ENCODE measurements at places on chromosomes 13 and 19. TPM values are rescaled to one million over a fixed set of nuclear protein-coding genes. Genes with fewer than 3 reads are reported as not detected.

Gene DDA1
- 23.8 TPM for polyA plus RNA-seq

Gene PPM1N
- 1.3 TPM for polyA plus RNA-seq

Gene SMIM24
- not detected for polyA plus RNA-seq

Gene TNFRSF19
- not detected for polyA plus RNA-seq

Gene FCHO1
- 13.4 TPM for polyA plus RNA-seq

DNA sequence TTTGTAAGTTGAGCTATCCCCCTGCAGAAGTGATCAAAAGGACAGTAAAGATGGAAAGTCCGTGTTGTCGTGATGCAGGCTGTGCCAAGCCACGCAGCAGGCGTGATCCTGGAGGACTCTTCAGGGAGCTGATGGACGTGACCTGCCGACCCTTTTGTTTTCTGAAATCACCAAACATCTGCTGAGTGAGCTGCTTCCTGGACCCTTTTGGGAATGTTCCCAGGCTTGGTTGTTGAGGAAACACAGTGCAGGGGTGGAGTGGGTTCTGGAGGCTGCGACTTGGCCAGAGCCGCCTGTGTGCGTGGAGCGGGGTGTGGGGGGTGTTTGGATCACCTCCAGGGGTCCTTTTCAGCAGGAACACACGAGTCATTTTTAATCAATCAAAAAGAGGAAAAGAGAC, 15.4 kb upstream of the CPAMD8 start:
- DNase-seq = no peak

DNA sequence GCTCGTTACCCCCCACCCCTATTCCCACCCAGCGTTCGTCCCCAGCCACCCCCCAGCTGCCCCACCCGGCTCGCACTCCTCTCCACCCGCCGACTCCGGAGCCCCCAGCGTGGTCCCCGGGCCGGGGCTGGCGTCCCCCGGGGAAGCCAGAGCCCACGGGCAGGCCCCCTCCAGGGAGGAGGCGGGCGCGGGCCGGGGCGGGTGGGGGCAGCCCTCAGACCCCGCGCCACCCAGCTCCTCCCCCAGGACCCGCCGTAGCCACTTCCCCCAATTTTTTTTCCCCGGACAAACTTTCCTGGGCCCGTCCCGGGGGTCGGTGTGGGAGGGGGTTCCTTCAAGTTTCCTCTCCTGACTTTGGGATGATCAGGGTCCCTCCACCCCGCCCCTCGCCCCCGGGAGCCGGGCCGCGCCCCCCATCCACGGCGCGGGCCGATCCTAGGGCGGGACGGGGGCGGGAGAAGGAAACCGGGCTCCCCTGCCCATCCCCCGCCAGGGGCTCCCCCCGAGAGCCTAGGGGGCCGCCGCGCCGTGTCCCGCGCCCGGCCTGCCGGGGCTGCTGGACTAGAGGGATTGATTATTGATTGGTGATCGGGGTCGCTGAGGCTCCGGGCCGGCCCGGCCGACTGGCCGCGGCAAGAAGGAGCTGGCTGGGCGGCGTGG, 927 bp upstream of the TSHZ3 start:
- DNase-seq = no peak

DNA sequence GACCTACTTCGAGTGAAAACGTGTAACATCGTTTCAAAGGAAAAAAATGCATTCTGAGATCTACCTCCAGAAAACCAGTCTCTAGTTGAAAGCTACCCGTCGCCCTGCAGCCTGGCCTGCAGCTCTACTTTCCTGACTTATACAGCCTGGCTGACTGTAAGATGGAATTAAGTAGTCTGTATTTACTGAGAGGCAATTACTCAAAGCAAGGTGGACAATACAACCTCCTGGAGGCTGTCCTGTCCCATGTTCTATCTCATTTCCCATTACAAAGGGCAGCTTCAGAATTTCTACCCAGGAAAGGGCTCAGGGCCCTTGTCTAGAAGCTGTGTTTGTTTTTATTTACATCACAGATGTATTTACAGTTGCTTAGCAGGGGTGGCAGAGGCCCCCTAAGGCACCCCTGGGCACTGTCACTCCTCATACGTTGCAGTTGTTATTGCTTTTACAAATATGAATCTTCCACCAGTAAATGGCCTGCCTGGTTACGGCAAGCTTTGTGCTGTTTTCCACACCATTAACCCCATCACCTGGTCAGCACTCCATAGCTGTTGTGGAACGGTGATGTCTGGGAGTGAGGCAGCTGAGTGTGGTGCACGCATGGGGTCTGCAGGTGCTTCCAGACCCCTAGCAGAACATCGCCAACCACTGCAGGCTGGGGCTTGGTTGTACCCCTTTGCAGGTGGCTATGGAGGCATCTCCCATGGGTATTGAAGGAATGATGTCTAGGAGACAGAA, 46.3 kb upstream of the MTIF3 start:
- no peak for DNase-seq

GRCh38 chr19:19552798-19553197, 14.7 kb downstream of the CILP2 start:
- no peak for DNase-seq

DNA sequence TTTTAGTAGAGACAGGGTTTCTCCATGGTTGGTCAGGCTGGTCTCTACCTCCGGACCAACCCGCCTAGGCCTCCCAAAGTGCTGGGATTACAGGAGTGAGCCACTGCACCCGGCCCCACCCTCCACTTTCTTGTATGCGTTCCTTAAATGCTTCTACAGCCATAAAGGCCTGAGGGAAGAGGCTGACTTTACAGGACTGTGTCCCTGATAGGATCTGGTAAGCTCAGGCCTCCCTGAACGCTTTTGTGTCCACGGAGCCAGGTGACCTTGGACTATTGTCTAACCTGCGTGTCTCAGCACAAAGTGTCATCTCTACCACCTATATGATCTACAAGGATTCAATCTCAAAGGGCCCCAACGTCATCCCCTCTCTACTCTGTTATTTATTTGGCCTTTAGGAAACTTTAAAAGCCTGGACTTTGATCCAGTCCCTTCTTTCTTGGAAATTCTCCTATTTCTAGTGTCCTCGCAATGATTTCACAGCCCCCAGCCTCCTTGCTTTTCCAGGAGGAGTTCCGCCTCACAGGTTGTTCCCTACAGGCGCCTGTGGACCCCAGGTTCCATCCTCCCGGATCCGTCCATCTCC, 701 bp downstream of the ZNF552 start:
- DNase-seq = no peak

DNA sequence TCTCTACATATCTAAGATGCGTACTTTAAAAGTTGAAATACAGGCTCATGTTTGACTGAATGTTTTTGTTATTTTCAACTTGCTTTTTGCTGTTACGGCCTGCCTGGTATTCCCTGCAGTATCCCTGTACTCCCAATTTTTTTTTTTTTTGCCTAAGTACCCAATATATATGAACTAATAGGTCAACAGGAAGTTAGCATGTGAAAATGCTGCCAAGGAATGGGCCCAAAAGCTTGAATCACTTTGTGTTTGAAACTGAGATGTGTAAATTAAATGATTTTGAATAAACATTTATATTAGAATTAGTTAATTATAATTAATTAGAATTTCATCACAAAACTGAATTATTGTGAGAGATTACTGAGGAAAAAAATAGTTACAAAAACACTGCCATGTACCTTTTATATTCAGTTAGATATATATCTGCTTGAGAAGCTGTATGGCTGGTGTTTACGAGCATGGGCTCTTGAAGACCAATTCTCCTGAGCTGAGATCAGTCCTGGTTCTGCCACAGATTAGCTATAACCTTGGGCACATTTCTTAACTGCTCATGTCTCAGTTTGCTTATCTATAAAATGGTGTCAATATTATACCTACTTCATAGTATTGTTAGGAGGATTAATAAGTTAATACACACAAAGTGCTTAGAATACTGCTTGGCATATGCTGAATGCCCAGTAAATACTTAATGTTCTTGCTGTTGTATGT, 16.0 kb downstream of the TDRD3 start:
- DNase-seq = no peak

DNA sequence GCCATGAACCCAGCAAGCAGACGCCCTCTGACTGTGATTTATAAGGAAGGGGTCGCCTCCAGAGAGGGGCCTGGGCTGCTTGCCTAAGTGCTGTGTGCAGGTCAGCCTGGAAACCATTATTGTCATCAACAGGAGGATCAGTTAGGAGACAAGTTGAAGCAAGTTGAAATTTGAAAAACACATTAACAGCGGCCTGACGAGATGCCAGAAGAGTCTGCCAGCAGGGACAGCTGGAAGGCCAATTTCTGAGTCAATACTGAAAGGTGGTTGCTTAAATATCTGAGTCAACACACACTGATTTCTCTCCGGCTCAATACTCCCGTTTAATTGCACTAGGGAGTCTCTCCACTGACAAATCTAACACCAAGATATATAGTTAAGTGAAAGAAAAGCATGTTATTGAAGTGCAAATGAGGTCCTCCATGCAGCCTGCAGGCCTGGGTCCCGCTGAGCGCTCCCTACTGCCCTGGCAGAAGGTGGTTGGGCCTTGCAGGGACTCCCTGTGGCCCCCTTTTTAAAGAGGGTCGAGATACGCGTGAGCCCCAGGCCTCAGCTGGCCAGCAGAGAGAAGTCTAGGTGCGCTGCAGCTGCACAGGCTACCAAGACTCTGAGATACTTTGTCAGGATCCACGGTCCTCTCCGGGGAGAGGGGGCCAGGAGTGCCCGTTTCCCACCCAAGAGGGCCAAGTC, 91.1 kb downstream of the RNASEH2B start:
- no peak for DNase-seq

GRCh38 chr19:39356647-39357046, 14.4 kb downstream of the SAMD4B start:
- no peak for DNase-seq

GRCh38 chr13:40026174-40026585, 370.7 kb downstream of the COG6 start:
- no peak for DNase-seq

DNA sequence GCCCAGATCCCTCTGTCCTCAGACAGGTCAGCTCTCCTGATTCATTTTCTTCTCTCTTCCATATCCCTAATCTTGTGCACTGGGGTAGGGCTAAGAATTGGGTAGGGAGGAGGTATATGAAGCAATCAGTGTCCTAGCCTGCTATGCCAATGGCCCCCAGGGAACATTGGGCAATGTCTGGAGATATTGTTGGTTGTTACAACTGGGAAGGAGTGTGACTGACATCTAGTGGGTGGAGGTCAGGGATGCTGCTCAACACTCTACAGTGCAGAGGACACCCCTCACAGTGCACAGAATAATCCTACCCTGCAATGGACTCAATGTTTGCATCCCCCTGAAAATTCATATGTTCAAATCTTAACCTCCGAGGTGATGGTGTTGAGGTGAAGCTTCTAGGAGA, 57.5 kb downstream of the CPAMD8 start:
- DNase-seq = peak; percentile 73

DNA sequence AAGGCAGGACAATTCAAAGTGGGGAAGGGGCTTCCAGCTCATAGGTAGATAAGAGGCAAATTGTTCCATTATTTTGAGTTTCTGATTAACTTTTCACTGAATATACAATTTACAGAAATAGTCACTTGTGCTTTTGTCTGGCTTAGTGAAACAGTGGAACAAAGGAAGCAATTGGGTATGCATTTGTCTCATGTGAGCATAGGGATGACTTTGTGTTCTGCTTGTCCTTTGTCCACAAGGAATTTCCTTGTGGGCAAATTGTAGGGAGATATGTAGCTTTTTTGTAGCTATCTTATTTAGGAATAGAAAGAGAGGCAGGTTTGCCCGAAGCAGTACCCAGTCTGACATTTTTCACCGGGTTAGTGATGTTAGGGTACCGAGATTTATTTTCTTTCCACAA, 1224.8 kb downstream of the SLITRK1 start:
- no peak for DNase-seq

DNA sequence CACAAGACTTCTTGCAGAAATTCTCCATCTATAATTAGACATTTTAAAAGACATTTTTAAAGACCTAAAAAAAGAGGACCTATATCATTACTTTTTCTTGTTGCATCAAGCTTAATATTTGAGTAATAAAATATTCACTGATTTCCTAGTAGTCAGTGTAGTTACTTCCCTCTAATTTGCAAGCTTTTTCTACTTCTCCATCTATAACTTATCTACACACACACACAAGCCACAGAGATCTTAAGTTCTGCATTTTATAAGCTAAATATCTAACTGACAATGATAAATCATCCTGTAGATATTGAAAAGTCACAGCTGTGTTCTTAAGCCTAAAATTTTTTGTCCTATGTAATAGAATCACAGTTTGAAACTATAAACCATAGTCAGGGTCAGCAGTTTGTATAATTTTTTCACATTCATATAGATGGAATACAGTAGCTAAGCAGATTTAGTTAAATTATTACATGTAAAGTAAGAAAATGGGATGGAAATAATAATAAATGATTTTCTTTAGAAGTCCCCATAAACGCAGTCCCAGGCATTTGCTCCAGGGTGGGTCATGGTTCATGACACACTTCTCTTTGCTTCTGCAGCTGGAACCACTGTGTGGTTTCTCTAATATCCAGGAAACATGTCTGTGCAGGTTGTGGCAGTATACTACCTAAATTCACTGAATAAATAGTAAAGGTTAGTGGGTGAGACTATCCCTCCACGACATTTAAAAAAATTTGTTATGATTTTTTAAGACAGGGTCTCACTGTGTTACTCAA, 60.2 kb downstream of the ESD start:
- no peak for DNase-seq

DNA sequence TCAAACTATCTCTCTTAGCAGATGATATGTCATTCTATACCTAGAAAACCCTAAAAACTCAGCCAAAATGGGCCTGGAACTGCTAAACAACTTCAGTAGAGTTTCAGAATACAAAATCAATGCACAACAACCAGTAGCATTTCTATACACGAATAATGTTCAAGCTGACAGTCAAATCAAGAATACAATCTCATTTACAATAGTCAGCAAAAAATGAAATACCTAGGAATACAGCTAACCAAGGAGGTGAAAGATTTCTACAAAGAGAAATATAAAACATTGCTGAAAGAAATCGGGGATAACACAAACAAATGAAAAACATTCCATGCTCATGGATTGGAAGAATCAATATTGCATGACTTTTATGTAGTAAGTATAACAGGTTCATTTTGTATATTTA, 804.8 kb downstream of the SLITRK1 start:
- no peak for DNase-seq

DNA sequence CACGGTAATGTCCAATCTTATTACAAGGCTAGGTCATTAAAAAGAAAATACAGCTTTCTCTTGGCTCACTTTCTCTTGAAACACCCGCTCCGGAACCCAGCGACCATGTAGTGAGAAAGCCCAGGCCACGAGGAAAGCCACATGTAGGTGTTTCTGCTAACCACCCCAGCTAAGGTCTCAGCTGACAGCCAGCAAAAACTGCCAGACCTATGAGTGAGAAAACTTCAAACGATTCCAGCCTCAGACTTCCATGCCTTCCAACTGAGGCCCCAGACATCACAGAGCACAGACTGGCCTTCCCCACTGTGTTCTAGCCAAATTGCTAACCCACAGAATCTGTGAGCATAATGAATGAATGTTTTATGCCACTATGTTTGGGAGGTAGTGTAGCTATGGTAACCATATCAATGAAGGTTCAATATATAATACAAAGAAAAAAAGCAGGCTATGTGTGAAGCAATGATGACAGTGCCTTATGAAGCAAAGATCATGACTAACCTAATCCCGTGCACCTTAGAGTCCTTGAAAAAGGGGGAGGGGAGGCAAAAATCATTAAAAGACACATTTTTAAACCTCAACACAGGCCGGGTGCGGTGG, 11.9 kb upstream of the TPTE2 start:
- DNase-seq = no peak

GRCh38 chr19:43105496-43105895, 23.0 kb upstream of the PSG2 start:
- no peak for DNase-seq

- DNase-seq = no peak
These were observed 3.1 kb downstream of the ZBTB7A start for GRCh38 chr19:4063369-4064148.

All from CD14-positive monocyte (primary cell).